CD4-positive, alpha-beta T cell treated with Interleukin-12 subunit alpha and Interleukin-12 subunit beta, for 1 hour (primary cell): ENCODE measurements at places on chromosomes 16 and 17.

DNA sequence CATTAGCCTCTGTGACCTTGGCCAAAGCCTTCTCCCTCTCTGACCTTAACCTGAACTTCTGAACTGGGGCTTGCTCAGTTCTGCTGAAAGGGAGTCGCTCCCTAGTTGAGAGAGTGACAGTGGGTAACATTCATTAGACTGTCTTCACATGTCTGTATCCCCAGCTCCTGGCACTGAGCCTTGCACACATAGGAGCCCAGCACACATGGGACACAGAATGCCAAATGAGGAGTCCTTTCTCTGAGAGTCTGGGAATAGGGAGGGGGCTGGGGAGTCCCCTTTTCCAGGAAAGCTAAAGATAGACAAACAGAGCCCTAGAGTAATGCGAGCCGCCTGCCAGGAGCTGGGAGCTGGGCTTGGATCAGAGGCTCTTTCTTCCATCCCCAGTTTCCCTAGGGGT, 2.5 kb downstream of the TAC4 start:
- DNase-seq: no peak

- no peak for DNase-seq
Measured at GRCh38 chr16:75312875-75313274, 61.5 kb upstream of the BCAR1 start.

GRCh38 chr17:17783116-17783824, 53.5 kb downstream of the SREBF1 start:
- DNase-seq: peak; percentile 71

GRCh38 chr17:43591001-43591400, 44.9 kb upstream of the ETV4 start:
- DNase-seq: no peak

- DNase-seq: no peak
Measured at GRCh38 chr16:27127308-27127707, 60.6 kb downstream of the C16orf82 start.

DNA sequence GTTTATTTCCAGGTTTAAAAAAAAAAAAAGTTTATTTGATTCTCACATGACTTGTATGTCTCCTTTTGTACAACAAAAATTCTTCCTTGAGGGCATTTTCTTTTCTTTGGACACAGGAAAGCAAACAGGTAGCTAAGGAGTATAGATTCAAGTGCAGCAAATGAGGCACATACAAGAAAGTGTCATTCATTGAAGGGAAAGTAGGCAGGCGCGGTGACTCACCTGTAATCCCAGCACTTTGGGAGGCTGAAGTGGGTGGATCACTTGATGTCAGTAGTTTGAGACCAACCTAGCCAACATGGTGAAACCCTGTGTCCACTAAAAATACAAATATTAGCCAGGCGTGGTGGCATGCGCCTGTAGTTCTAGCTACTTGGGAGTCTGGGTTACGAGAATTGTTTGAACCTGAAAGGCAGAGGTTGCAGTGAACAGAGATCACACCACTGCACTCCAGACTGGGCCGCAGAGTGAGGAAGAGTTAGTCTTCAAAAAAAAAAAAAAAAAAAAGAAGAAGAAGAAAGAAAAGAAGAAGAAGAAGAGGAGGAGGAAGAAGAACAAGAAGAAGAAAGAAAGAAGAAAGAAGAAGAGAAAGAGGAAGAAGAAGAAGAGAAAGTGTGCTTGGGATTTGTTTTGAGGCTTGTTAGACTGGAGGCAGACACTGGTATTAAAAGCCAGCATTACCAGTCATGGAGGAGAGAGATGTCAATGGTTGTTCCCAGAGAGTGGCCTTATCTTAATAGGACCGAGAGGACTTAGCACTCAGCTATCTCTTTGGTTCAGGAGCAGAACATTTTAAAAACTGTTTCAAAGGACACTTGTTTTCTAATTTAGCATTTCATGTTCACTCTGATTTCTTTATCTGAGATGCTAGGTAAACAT, 19.7 kb downstream of the GINS3 start:
- no peak for DNase-seq

DNA sequence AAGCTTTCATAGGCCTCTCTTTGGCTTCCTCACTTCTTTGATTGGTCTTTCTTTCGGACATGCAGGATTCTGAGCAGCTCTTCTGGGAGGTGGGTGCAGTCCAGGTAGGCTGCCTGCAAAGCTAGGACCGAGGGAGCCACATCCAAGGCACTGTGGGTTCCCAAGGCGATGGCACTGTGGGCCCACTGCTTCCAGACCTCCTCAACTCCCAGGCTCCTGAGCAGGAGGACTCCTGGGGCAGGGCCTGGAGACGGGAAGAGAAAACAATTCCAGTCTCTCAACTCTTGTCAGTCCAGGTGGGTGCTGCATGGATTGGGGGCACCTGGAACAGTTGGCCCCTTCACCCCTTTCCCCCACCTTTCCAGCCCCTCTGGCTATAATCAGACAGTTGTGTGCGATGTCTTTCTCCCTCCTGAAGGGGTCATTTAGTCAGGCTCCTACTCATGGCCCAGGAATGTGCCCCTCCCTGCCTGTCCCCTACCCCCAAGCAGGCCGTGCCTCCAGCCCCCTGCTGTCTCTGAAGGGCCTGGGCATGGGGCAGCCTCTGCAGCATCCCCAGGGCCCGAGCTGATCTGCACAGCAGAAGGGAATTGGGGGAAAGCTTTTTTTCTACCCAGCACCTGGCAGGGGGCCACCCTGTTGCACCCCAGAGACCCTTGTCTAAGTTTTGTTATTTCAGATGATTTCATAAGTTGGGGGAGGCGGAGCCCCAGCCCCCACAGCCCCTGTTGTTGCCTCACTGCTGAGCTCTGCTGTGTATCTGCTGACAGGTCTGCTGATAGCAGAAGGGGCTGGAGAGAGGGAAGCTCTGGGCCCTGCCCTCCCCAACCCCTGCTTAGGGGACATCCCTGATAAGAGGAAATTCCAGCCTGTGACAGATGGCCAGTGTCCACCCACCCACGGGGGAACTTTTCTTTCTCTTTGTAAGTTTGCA, 330.3 kb downstream of the SEC14L1 start:
- DNase-seq: no peak

DNA sequence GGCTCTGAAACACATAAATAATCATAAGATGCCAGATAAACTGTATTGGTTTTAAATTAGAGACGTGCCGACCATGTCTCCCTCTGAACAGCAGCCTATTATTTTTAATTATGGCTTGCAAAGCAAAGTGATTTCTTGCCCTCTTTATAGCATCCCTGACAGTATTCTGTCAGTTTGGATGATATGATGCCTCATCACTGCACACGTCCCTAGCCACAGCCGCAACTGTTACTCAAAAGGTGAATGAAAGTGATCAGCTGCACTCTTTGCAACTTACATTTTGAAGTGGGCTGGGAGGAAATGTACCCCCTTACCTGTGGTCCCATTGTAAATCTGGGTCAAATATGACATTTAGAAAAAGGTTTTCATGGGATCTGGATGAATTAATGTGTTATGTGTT, 389.9 kb downstream of the MAF start:
- no peak for DNase-seq

GRCh38 chr16:30875871-30876801, 17.7 kb downstream of the BCL7C start:
- DNase-seq: peak; percentile 59

- no peak for DNase-seq
Measured at GRCh38 chr16:70162041-70162451, 11.5 kb upstream of the CLEC18C start.

DNA sequence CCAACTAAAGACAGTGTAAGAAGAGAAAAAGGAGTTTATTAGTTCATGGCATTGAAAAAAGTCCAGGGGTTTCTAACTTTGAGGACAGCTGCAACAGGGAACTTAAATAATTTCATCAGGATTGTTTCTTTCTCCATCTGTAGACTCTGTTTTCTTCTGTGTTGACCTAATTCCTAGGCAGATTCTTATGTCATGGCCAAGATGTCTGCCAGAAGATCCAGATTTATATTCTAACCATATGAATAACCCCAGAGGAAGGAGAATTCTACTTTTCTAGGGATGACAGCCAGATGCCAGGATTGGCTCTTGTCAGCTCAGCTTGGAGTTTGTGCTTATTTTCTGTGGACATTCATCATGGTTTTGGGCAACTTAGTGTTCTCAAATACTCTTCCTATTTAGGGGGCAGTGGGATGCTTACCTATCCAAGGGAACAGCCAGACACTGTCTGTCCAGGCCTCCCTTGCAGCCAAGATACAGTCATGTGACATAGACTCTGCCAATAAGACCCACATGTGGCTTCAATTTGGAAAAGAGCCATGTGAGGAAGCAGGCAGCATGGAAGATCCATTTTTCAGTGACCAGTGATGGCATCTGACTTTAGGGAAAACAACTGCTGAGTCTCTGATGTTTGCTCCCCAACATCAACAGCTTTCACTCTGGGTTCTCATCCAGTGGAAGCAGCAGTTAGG, 18.2 kb downstream of the PCTP start:
- no peak for DNase-seq

DNA sequence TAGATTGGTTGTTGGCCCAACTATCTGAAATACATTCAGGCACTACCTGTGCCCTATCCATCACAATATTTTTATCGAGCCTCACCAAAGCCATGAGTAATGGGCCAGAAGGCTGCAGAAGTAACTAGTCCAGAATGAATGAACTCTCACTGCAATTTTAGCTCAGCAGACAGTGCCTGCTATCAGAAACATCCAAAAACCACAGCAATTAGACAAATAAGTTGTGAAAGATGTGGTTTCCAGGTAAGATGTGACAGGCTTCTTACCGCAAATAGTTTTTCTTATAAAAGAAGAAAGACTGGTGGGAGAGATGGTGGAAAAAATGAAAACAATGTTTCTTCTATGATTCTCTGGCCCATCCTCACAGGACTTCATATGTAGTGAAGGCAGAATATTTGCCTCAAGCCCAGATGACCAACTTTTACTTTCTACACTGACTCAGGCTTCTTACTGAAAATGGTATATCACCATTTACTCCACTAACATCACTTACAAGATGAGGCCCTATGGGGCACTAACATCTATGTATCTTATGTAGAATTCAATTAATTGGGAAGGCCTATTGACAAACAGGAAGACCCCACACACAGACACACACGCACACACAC, 9.8 kb upstream of the RFFL start:
- DNase-seq: peak; percentile 44

DNA sequence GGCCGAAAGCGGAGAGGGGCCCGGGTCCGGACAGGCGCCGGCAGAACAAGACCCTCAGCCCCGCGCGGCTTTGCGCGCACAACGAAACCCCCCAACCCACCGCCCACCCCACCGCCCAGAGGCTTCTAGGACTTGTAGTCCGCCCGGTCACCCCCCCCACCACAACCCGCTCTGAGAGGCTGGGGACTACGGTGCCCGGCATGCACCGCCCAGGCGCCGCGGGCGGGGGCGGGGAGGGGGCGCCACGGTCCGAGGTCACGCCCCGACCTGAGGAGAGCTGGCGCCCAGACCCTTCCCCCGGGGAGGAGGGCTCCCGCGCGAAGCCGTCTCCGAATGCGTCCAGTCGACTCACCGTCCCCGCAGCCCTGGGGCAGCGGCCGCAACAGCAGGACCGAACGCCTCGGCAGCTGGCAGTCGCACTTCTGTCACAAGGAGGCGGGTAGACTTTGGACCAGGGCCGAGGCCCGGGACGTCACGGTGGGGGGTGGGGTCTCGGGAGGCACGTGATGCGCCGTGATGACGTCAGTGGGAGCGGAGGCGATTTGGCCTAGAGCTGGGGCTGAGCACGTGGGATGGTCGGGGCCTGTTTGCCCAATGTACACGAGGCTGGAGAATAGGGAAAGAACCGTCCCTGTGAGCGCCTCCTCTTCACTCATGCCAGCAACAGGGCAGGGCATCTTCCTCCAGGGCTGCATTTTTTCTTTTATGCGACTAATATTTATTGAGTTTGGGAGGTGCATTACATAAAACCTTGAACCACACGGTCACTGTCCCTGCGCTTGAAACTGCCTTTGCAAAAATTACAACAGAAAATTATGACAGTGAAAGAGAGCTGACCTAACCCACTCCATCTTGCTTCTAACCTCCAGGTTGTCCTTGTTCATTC, at the start of gene CDIP1:
CDIP1 (minus strand) TSS at position 424 of the 886 bp plus-strand sequence. CDS start 24,643 bp downstream, outside the sequence.
- peak; percentile 96 for DNase-seq

DNA sequence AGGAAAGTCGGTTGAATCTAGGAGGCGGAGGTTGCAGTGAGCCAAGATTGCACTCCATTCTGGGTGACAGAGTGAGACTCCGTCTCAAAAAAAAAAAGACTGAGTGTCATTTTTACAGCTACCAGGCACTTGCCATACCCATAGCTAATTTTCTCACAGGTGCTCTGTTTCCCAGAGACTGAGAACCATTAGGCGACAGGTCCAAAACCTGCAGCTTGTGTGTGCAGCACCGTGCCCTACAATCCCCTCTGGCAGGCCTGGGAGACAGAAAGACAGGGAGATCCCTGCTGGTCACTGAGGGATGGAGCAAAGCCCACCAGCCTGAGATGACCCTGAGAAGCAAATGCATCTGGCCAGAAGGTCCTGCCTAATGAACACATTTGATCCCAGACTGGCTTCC, 2.7 kb downstream of the TFAP4 start:
- DNase-seq: no peak

DNA sequence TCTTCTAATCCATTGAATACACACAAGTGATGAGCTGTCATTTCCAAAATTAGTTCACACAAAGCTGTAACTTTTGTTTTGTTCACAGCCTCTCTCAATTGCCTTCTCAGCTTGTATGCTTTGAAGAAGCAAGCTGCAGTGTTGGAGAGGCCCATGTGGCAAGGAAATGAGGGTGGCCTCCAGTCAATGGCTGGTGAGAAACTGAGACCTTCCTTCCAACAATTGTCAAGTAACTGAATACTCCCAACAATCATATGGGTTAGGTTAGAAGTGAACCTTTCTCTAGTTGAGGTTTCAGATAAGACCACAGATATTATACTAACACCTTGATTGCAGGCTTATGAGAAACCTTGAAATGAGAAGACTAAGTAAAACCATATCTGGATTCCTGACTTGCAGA, 82.4 kb upstream of the SOX9 start:
- no peak for DNase-seq

DNA sequence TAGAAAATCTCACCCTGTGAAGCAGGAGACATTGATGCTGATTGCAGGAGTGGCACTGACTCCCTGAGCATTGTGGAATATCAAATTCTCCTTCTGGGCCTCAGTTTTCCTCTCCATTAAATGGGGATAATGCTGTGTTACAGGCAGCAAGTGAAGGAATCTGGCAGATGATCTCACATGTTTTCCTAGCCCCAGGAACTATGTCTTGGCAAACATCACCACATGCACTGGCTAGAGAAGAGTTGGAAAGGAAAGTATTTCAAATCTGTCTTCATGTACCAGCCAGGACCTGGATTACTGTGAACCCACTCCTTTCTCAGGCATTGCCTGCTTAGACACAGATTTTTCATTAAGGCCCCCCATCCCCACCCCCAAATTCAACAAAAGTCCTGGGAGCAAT, 13.6 kb upstream of the CCL8 start:
- no peak for DNase-seq

- no peak for DNase-seq
Measured at GRCh38 chr17:40343219-40344119, 21.1 kb downstream of the GJD3 start.
